ENCODE measurements at places on chromosomes 3 and 15.

- no peak for DNase-seq
Observed at GRCh38 chr15:52337198-52337853, 41.7 kb upstream of the MYO5C start.

DNA sequence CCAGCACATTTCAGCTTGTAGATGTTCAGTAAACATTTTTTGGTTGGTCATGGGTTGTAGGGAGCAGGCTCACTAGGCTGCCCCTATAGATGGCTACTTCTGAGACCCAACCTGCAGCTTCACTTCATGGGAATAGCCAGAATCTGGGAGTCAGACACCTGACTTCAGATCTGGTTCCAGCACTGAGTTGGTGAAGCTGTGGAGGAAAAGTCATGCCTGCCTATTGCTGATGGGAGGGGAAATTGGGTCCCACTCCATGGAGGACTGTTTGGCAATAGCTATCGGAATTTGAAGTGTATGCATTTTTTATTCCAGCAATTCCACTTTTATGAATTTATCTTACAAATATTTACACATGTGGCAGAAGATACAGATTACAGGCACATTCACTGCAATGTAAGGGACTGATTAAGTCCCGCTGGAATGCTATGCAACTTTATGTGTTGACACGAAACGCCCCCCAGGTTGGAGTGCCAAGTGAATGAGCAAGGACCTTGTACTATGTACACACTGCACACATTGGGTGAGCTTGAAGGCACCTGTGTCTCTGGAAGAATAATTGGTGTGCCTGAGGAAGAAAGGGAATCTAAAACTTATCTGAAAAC is 7.8 kb upstream of the CCR1 start:
- DNase-seq = no peak

GRCh38 chr3:18098960-18099587 is 326.1 kb downstream of the SATB1 start:
- peak; percentile 90 for DNase-seq

DNA sequence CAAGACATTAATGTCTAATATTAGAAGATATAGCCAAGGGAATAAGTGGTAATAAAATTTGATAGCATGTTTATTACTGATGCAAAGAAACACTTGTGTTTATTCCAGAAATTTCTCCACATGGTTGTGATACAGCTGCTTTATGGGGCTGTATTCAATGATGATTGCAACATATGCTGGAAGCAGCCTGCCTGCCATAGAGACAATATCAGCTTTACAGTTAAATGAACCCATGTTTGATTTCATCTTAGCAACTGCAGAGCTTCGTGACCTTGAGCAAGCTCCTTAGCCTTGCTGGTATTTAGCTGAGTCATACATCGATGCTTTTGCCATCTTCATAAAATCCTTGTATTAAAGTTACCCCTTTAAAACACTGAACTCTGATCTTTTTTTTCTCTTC is 168.1 kb upstream of the STAC start:
- DNase-seq = no peak

GRCh38 chr3:82743196-82743595 is 981.8 kb upstream of the GBE1 start:
- no peak for DNase-seq

GRCh38 chr3:186986816-186987215 is 56.5 kb downstream of the ST6GAL1 start:
- no peak for DNase-seq

GRCh38 chr3:189950258-189950657 is 170.4 kb downstream of the P3H2 start:
- DNase-seq = no peak

Data from RWPE2 (cell line).